ENCODE measurements at places on chromosomes 1 and 21.
A peak's percentile ranks its signal among the peaks of the same experiment; 100 is the strongest.

GRCh38 chr1:87392248-87393192 is 63.8 kb downstream of the LMO4 start:
- no peak for DNase-seq

- DNase-seq: peak; percentile 43
Measured at GRCh38 chr1:55338448-55338820, 123.3 kb upstream of the USP24 start.

- peak; percentile 67 for DNase-seq
Measured at GRCh38 chr1:1573843-1574720, 581 bp downstream of the SSU72 start.

DNA sequence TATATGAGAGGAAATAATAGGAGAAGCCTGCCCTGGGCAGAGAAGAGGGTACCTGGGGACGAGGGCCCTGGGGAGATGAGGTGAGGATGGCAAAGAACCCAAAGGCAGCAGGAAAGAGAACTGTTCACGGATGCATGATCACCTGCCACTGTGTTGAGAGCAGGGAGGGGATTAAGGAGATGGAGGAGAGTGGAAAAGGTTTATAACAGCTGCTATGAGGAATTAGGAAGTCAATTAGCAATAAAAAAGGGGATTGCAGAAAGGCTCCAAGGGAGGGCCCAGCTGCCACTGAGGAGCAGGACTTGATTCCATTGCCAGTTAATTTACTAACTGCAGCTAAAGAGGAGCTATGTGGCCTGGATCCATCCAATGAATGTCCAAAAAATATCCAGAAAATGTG is 61.1 kb downstream of the GFI1 start:
- no peak for DNase-seq

DNA sequence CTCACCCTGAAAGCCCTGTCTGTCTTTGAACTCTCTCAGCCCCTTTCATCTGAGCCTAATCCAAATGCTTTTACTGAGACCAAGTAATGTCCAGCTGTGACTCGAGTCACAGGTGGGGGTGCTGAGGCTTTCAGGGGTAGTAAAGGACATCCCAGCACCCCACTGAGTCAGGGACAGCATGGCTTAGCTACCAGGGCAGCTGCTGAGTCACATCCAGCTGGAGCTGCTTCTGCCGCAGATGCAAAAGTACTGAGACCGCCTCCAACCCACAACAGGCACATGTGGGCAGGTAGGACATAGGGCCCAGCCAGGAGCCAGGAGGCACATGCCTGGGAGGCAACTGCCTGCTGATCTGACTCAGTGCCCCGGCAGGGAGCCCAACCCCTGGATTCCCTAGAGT is 6.7 kb upstream of the VSIG8 start:
- peak; percentile 32 for DNase-seq

DNA sequence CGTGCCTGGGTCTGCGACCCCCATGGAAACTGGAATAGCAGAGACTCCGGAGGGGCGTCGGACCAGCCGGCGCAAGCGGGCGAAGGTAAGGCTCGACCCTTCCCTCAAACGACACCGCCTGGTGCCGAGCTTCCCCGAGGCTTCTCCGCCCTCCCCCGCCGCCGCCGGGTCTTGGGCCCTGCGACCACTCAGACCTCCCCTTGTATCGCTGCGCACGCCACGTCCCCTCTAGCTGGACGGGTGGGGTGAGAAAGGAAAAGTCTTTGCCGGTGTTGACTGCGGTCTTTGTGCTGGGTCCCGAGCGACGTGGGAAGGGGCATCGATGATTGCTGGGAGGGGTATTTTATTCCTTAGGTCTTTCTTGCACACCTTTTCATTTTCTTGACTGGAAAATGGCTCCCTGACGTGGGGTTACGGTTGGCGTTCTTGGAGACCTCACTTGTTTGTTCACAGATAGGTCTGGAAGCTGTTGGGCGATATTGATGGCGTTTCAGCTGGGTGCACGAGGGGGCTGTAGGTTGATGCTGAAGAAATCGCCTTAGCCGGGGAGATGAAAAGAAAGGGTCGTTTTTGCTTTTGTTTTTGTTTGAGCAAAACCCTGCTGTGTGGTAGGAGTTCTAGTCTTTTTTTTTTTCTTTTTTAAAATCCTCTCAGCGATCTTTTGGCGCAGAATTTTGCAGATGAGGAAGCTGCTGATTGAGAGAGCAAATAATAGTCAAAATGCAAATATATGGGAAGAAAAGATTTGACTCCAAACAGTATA is 776 bp downstream of the KDM1A start:
- peak; percentile 17 for DNase-seq

- no peak for DNase-seq
Measured at GRCh38 chr1:161792740-161793139, 26.6 kb downstream of the ATF6 start.

GRCh38 chr1:72777918-72778317 is 495.6 kb upstream of the NEGR1 start:
- no peak for DNase-seq

DNA sequence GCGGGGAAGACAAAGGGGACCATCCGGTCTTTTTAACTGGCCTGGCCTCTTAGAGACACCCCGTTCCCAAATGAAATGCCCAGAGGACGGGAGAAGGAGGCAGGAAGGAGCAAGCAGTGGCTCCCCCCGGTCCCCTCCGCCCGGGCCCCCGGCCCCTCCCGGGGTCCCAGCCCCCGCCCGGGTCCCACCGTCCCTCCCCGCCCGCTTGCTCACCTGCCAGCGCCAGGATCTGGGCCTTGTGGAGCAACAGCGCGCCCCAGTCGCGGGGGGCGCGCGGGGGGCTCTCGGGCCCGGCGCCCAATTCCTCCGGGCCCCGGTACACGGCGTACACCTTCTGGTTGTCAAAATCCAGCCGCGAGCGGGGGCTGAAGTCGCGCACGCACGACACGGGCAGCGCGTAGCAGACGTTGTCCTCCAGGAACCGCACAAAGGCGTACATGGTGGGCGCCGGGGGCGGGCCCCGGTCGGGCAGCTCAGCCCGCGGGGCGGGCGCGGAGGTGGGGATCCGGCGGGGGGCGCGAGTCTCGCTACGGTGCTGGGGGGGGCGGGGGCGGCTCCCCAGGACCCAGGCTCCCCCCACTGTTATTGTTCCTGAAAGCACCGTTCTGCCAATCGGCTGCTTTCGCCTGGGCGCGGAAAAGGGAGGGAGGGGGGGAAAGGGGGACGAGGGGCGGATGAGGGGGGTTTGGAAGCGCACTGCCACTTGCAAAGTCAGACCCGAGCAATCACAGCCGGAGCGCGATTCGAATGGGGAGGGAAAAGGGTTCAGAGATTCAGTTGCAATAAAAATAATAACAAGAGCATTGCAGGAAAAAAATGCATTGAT is at the start of gene BEND5:
BEND5 (minus strand) TSS at position 499 of the 826 bp plus-strand sequence; CDS start at position 439, 60 bp downstream.
- peak; percentile 40 for DNase-seq

DNA sequence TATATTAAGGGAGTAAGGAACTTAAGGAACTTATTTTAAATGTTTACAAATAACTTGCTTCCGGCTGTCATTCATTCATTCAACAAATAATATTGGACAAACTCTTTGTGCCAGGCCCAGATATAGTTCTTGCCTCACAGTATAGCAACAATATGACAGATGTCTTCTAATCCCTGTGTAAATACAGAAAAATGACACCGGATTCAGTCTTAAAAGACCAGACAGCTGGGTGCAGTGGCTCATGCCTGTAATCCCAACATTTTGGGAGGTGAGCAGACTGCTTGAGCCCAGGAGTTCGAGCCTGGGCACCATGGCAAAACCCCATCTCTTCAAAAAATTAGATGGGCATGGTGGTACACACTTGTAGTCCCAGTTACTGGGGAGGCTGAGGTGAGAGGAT is 23.7 kb downstream of the EIF2B3 start:
- no peak for DNase-seq

GRCh38 chr1:145771056-145771455 is 51.8 kb downstream of the CD160 start:
- DNase-seq: no peak

DNA sequence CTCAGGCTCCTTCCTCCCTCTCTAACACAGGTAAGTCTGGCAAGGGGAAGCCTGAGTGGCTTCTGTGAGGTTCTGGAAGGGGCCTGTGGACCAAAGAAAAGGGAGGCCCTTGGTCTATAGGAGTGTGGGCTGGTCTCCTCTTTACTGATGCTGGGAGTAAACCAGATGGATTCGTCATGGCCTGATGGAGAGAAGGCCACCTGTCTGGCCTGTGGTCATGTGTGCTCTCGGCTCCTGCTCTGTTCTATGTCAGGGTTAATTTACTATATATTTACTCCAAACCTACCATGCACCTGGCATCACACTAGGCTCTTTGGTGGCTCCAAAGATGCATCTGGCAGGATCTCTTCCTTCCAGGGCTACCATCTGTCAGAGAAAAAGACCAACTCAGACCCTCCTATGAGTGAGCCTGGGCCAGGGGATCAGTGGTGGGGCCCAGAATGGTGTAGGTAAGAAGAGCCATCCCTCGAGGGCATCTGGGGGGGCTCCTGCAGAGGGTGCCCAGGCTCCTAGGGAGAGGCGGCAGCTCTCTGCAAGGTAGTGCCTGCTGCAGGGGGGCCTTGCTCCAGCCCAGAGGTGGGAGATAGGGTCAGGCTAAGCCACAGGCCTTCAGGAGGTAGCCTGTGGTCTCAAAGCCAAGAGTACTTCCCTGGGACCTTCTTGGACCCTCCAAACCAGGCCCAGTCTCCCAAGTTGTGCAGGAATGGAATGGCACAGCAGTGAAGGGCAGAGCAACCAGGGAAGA is 68.2 kb upstream of the SELENON start:
- no peak for DNase-seq

DNA sequence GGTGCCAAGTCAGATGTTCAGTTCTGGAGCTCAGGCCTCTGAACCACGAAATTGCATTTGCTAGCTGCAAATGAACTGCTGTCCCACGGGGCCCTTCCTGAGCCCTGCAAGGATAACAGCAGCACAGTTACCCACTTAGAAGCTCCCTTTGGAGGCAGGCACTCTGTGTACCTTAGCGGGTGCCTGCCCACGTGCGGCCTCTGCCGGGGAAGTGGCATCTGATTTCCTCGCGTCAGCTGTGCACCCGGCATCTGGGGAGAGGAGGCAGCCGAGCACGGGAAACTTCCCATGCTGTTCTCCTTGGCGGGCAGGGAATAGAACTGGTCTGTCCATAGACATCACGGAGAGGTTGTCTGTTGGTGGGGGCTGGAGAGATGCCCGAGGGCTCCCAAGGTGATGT is 148.0 kb upstream of the C1orf174 start:
- no peak for DNase-seq

DNA sequence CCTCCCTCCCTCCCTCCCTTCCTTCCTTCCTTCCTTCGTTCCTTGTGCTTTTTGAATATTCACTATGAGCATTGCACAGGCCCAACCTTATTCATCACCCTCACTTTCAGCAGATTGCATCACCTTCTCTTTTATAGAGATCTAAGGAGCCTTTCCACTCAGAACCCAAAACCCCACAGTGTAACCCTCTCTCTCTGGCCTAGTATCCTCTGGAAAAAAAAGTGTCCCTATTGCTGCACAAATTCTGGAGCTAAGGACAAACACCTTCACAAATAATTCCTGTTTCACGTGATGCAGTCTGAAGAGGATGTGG is 25.6 kb downstream of the OR10J5 start:
- no peak for DNase-seq

GRCh38 chr1:54857141-54857540 is 29.9 kb downstream of the DHCR24 start:
- DNase-seq: no peak

Data from stimulated activated CD4-positive, alpha-beta T cell treated with anti-CD3 and anti-CD28 coated beads, Interleukin-1b, Interleukin-23, amount 100 ng/mL, for 48 hours (primary cell).